ENCODE measurements at places on chromosomes 11 and 22. TPM values are rescaled to one million over a fixed set of nuclear protein-coding genes. Genes with fewer than 3 reads are reported as not detected.

CARD18 gene
- 1.2 TPM for total RNA-seq

ELMOD1 gene
- not detected for total RNA-seq

PKDREJ gene
- total RNA-seq = 0.19 TPM

BTBD18 gene
- not detected for total RNA-seq

NLRP10 gene
- total RNA-seq = not detected

NCAM1 gene
- 2.3 TPM for total RNA-seq

TBC1D22A gene
- 21.2 TPM for total RNA-seq

IGLL1 gene
- not detected for total RNA-seq

USP47 gene
- 35.7 TPM for total RNA-seq

All from esophagus squamous epithelium (tissue), 5 donors.